ENCODE measurements at places on chromosomes 5 and 9.

GRCh38 chr5:91754990-91755389, 371.9 kb upstream of the ARRDC3 start:
- DNase-seq, result no peak

- DNase-seq, result no peak
These were observed 10.4 kb upstream of the F2R start for GRCh38 chr5:76705574-76705973.

DNA sequence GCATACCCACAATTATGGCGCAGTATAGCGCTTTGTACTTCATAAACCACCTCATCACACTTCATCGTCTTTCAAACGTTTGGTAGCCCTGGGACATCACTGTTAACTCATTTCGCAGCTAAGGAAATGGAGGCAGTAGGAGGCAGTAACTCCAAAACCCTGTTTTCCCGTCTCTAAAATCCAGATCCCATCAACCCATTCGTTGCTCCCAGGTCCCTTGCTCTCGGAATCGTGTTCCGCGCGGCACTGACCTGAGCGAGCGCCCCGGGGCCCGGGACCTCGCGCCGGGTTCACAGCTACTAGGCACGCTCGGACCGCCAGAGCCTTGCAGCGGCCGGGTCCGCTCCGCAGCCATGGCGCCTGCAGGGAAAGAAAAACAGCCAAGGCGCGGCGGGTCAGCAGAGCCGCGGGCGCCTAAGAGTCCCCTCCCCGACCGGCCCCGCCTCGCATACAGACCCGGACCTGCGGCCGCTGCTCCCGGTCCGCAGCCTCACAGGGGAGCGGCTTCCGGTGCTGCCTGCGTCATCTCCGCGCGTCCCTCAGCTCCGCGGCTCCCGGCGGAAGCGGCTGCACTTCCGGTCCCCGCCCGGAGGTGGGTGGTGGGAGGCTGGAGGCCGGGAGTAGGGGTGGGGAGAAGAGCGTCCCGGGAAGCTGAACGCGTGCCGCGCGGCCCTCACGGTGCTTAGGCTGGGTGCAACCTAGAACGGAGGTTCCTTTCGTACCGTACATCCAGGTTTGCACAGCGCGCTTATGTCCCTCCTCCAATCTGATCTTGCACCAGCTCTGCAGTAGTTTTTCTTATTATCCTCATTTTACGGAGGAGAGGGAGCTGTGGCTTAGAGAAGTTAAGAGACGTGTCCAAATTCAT, at the start of gene FBXW2:
Gene FBXW2, minus strand, starts transcription at position 519 of the 868 bp plus-strand sequence. CDS start 5,158 bp downstream, outside the sequence.
- DNase-seq, result peak; percentile 91

- DNase-seq, result no peak
These were observed 205.9 kb downstream of the PDZD2 start for GRCh38 chr5:31844622-31845345.

- no peak for DNase-seq
These were observed 69.5 kb downstream of the ACTL7B start for GRCh38 chr9:108786322-108786721.

DNA sequence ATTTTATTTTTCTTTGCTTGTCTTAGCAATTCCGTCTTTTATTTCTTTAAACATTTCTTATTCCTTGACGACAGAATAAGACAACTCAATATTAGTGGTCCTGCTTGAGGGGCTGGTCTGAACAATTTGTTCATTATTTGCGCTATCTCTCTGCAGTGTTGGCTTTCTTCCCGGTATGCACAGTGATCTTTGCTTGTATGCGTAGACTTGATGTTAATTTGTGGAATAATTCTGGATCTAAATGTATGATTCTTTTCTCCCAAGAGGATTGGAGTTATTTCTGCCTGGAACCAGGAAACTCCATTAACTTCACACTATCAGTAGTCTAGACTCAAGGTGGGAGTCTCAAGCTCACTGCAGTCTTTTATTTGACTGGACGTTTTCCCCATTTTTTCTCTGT, 80.4 kb downstream of the KDM4C start:
- no peak for DNase-seq

DNA sequence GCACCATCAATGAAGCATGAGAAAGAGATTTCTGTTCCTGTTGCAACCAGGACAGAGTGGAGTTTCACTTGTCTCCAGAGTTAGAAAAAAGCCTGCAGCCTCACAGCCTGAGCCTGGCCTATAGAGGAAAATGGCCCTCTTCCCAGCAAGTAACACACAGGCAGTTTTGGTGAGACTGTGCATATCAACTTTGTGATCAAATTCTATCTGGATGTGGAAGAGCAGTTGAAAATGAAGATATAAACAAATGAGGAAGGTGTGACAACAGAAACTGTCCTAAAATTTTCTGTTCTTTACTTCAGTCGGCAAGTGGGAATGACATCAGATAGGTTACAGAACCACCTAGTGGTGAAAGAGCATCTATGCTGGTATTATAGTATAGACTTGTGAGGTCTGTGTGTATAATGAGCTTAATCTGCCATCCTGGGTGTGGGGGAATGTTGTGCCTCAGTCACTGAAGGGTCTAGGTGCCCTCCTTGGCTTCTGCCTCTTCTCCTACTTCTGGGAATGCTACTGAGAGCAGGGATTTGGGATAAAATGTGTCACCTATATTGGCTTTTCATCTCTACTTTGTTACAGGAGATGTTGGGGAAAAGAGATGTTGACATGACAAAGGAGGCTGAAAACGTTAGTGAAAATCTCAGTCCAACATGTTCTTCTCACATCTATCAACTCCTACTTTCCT, 28.2 kb downstream of the YIPF5 start:
- DNase-seq, result peak; percentile 53

DNA sequence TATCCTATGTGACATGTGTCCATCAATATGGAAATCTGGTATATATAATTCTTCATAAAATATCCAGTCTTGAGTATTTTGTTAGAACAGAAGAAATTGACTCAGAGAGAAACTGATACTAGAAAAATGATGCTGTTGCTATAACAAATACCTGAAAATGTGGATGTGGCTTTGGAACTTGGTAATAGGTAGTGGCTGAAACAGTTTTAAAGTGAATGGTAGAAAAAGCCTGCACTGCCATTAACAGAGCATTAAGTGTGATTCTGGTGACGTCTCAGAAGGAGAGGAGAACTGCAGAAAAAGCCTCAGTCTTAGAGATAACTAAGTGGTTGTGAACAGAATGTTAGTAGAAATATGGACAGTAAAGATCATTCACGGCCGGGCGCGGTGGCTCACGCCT, 634.9 kb upstream of the ZNF608 start:
- no peak for DNase-seq
